Stimulated activated naive CD4-positive, alpha-beta T cell treated with Interleukin-2 at 50 U/mL for 16 hours (primary cell): ENCODE measurements at places on chromosomes 4 and X.
A peak's percentile ranks its signal among the peaks of the same experiment; 100 is the strongest.

GRCh38 chrX:99795495-99795894 is 614.6 kb downstream of the PCDH19 start:
- DNase-seq = no peak

DNA sequence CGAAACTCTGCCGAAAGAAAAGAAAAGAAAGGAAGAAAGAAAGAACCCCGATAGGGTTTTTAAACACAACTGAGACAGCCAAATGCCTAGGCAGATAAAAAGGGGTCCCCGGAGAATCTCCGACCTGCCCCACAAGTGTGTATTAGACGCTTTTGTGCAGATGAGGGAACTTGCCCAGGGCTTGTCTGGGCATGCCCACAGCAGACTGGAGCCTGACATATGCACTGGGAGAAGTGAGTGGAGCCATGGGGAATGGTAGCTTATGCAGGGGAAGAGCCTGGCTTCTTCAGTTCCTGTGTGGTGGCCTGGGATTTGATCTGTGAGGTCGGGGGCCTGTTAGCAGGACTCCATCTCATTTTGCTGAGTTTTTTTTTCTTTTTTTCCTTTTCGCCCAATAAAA is 199.0 kb downstream of the GPC3 start:
- no peak for DNase-seq

DNA sequence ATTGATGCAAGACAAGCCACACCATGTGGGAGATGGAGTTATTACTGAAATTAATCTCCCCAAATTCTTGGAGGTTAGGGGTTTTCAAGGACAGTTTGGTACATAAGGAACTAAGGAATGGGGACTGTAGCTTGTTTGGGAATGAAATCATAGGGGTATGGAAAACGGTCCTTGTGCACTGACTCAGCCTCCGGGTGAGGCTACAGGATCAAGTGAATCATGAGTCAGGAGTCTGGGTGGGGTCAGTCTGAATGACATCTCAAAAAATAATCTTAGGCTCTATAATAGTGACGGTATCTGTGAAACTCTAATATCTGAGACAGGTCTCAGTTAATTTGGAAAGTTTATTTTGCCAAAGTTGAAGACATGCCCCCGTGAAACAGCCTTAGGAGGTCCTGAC is 128.5 kb upstream of the CYSLTR1 start:
- no peak for DNase-seq

- DNase-seq = no peak
Observed at GRCh38 chrX:4805502-4805901, 1092.1 kb upstream of the PRKX start.

- DNase-seq = no peak
Observed at GRCh38 chr4:73437558-73437956, 1.5 kb downstream of the AFP start.

- peak; percentile 53 for DNase-seq
Observed at GRCh38 chr4:12633053-12633651, 851.0 kb downstream of the RAB28 start.

DNA sequence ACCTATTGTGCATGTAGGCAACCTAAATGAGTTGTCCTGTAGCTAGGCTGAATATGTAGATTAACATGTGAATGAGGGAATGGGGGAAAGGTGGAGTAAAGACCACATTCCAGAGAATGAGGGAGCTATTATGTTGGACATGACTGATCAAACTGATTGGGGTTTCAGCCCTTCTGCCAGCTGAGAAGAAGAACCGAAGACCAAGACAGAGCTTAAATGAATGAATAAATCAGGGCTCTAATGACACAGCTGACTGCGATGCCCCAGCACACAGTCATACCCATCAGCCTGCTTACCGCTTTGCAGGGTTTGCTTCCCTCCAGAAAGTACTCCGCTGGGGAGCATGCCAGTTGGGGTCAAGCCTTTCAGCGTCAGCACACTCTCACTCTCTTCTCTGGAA is 315.4 kb downstream of the PPP3CA start:
- DNase-seq = no peak

- DNase-seq = no peak
Observed at GRCh38 chrX:11363069-11363594, 69.9 kb downstream of the AMELX start.

DNA sequence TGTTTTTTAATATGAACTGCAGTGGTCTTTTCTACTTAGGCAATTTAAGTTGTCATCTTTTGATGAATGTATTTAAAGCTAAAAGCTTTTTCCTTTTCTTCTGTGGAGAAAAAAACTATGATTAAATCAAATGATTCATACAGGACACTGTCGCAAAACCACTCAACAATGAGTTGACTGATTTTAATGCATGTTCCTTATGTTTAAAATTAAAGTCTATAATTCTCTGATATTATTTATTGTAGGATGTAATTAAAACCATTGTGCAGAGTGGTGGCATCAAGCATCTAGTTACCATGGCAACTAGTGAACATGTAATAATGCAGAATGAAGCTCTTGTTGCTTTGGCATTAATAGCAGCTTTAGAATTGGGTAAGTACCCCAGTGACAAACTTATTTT is 172.5 kb downstream of the RAP1GDS1 start:
- no peak for DNase-seq

DNA sequence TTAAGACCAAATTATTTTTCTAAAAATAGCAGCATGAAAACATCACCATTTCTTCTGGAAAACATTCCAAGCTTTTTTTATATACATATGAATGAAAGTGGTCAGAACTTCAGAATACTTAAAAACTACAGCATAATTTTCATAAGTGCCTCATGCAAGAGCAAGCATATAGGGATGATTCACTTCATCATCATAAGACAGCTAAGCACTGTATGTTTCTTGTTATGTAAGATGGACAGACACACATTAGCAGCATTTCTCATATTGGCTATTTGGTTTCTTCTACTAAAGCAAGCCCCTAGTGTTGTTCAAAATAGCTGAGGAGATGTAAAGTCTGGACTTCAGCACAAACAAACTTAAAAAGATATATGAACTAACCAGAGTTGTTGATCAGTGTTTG is 213.1 kb upstream of the NOCT start:
- DNase-seq = no peak

- no peak for DNase-seq
Observed at GRCh38 chr4:4333265-4333706, 43.2 kb downstream of the ZBTB49 start.

- DNase-seq = no peak
Observed at GRCh38 chr4:153181293-153181692, 22.9 kb upstream of the TRIM2 start.

- no peak for DNase-seq
Observed at GRCh38 chr4:113397114-113397701, 347.8 kb downstream of the ANK2 start.

- DNase-seq = no peak
Observed at GRCh38 chr4:2136726-2137125, 77.6 kb downstream of the NAT8L start.

DNA sequence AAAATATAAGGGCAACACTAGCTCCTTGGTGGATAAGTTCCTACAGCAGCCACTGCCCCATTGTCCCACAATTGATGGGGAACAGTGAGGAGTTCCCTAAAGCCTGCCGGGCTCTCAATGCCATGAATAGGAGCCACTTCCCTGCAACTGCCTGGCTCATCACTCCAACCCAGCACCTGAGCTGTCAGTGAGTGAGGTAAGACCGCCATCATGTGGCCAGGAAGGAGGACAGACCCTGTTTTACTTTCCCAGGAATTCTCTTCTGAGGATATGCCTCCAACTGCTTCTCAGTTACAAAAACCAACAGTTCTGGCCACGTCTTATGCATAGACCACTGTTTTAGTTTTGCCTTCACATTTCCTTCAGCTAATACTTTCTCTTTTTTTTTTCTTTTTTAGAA is 45.5 kb downstream of the SRPX start:
- no peak for DNase-seq

DNA sequence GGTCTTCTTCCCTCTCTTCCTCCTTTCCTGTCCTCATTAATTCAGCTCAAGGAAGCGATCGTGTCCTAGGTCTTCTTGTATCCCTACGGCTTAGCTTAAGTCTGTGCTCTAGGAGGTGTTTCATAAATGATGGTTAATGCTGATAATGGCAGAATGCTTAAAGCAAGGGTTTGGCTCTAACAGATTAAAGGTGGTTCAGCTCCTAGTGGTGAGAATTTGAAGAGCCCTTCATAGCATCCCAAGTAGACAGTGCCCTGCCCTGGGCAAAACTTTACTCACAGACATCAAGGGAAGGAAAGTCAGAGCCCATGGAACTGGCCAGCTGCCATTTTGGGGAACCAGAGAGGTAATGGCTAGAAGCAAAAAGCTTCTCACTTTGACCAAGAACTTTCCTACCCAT is 47.0 kb upstream of the PGRMC1 start:
- no peak for DNase-seq

DNA sequence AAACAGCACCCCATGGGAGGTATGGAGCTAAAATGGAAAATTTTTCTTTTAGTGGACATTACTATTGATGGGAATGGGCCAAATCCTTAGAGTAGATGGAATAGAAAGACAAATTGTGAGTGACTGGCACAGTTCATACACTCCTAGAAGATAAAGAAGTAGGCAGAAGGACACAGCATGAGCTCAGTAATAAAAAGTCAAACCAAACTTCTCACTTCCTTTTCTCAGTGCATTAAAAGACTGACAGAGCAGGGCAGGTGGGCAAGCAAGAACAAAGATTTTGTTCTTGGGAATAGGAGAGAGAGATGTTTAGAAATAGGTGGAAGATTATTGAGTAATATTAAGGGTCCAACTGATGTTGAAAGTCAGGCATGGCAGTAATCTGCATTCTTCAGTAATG is 132.5 kb downstream of the ATP10D start:
- DNase-seq = no peak

GRCh38 chrX:103398421-103398864 is 22.1 kb downstream of the BEX3 start:
- no peak for DNase-seq

- no peak for DNase-seq
Observed at GRCh38 chr4:9969526-9970398, 51.5 kb downstream of the SLC2A9 start.
